ENCODE measurements at places on chromosomes 3 and 15.

- no peak for DNase-seq
Observed at GRCh38 chr15:75407083-75407482, 38.7 kb upstream of the MAN2C1 start.

GRCh38 chr3:107643038-107643883, 120.5 kb downstream of the BBX start:
- DNase-seq = no peak

DNA sequence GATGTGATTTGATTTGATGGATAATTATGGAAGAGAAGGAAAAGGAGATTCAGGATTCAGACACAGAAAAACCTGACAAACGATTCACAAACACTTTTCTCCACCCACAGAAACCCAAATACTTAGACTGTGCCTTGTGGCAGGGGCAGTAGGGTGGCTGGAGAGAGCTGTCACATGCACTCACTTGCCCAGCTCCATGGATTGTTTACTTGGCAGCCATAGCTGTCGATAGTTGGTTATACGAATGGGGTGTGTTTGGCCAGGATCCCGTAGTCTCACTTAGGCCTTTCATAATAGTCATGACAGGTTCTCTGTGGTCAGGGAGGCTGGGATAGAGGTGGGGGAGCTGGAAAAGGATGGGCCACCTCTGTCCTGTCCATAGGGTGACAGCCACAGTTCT, 76.9 kb downstream of the CACNA1D start:
- no peak for DNase-seq

DNA sequence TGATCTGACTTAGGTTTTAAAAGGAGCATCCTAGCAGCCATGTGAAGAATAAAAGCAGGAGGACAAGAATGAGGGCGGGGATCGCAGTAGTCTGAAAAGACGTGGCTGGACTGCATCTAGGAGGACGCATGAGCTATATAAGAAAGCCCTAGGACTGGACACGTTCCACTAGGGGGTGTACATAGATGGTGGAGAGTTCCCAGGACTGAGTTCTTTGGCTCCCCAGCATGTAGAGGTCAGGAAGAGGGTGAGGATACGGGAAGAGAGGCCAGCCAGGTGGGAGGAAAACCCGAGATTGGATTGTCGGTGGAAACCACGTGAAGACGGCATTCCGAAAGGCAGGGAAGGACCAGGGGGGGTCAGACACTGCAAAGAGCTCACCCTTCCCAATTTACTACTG, 64.2 kb upstream of the CFAP161 start:
- DNase-seq = no peak

DNA sequence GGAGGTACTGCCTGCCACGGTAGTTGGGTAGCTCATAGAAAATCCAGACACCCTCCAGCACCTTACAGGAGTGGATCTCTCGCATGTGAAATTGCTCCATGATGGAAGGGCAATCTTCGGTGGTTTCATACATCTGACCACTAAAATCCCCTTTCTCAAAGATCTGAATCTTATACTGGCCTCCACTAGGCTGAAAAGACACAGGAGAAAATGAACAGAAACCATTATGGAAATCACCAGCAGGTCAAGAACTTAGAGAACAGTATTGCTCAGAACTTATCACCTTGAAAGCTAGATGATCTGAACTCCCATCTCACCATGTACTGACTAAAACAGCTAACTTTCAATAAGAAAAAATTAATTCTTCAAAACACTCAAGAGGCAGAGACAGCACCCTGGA, 5.4 kb downstream of the CRYGS start:
- no peak for DNase-seq
